ENCODE measurements at places on chromosomes 7 and 10.

- no peak for DNase-seq
These were observed 19.5 kb downstream of the TAX1BP1 start for GRCh38 chr7:27759491-27759890.

DNA sequence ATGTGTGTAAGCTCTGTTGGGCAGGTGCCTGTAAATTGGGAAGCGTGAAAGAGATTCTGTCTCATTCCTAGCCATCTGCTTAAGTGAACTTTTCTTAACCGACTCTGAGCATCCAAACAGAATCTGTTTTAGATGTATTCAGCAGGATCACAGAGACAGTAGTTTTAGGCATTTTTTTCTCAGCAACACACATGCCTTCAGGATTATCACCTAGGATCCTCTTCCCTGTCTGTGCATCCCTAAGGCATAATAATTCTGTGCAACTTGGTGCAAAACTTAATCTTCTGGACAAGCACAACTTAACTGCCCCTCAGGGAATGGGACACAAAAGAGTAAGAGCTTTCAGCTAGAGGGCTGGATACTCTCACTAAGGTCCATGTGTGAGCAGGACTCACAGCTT lies 284.8 kb downstream of the C7orf25 start:
- DNase-seq: no peak

- DNase-seq: no peak
These were observed 1239.2 kb downstream of the REEP3 start for GRCh38 chr10:64760371-64760770.

GRCh38 chr10:72009425-72010081 lies 45.4 kb downstream of the CHST3 start:
- DNase-seq: no peak

DNA sequence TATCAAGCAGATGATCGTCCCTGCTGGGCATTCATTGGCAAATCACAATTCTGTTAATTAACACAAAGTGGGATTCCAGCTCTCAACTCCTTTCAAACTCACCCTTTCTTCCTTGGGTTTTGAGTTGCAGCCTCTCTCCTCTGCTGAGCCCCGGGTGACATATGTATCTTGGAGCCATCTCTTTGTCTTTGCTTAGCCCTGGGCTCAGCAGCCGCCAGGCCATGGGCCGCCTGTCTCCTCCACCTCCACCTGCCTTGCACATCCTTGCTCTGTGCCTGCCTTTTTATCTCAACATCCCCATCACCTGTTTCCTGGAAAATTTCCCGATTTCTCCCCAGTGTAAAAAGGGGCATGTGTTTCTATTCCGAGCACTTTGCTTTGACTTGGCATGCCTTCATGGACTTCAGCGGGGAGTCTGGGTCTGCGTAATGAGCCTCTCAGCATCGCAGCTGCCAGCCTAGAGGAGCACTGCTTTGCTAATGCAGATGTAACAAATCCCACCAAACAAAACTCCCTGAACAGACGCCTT lies 141.3 kb upstream of the AGK start:
- no peak for DNase-seq
